ENCODE measurements at places on chromosomes 3 and 15.
A peak's percentile ranks its signal among the peaks of the same experiment; 100 is the strongest.

DNA sequence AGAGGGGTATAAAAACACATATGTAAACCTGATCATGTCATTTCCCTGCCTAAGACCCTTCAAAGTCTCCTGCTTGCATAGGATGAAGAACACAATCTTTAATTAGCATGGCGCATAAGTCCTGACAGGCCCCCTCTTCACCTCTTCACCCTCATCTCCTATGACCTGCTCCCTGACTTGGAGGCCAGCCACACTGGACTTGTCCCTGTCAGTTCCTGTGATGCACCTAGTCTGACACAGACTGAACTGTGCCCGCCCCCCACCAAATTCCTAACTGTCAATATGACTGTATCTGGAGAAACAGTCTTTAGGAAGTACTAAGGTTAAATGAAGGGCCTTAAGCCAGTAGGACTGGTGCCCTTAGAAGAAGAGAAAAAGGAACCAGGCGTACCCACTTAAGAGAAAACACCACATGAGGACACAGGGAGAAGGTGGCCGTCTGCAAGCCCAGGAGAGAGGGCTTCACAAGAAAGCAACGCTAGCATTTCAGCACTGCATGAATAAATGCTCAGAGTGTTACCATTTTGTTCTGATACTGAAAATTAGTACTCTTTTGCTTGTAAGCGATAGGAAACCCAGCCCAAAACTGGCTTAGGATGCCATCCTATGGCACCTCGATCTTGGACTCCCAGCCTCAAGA lies 34.0 kb downstream of the MRPL46 start:
- H3K27ac ChIP-seq: no peak overlapping the region
- H3K36me3 ChIP-seq: no peaks in the 10 kb centered on the region
- no peak overlapping the region for H3K4me3 ChIP-seq
- H3K27me3 ChIP-seq: peaks cover 39% of the 10 kb centered on the region

DNA sequence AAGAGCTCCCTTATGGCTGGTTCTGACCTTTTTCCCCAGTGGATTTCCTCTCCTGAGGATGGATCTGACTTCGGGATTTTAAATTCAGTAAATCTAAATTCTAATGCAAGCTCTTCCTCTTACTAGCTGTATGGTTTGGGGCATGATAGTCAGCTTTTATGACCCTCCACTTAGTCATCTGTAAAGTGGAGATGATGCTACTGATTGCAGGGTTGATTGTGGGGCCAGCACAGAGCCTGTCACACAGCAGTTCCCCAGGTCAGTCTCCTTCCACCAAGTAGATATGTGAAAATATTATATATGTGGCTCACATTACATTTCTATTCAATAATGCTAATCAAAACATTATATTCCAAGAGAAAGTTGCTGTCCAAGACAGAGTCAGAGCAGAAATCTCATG lies 141.3 kb upstream of the UBE2E1 start:
- H3K36me3 ChIP-seq: no peaks in the 10 kb centered on the region
- no peak overlapping the region for H3K27ac ChIP-seq
- ATAC-seq: peak; percentile 45
- H3K27me3 ChIP-seq: peaks cover 9% of the 10 kb centered on the region
- H3K4me3 ChIP-seq: no peak overlapping the region

DNA sequence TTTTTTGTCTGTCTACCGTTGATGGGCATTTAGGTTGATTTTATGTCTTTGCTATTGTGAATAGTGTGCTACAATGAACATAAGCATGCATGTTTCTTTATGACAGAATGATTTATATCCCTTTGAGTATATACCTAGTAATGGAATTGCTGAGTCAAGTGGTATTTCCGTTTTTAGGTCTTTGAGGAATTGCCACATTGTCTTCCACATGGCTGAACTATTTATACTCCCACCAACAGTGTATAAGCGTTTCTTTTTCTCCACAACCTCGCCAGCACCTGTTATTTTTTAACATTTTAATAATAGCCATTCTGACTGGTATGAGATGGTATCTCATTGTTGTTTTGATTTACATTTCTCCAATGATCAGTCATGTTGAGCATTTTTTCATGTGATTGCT lies 89.6 kb upstream of the GALNT15 start:
- no peaks in the 10 kb centered on the region for H3K4me1 ChIP-seq
- no peak for ATAC-seq
- H3K27ac ChIP-seq: no peak overlapping the region
- H3K36me3 ChIP-seq: no peaks in the 10 kb centered on the region

DNA sequence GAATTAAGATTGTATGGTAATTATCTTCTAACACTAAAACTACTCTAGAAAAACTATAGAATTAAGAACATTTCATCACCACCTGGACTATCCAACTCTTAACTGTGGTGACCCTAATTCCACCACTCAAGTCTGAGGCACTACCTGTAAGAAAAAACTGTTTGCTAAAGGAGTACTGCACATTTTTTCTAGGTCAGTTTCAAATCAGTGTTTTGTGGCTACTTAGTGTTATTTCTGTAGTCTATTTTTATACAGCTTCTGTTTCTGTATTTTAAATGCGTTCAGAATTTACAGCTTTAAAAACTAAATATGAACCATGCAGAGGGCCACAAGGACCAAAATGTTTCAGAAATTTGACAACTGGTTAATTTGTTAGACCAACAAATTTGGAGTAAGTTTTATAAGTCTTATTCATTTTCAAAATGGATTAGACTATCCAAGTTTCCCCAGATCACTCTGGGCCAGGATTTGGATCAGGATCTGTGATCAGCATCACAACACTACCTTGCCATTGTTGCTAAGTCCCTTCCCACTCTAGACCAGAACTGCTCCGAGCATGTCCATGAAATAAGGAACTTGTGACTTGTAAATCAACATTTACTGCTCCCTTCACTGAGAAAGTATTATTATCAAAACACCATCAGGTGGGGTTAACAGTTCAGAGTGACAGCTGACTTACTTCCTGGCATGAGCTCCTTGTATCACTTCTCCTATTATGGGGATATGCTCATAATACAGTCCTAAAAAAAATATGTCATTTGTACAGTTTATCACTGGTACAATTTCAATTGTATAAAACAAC lies 8.6 kb downstream of the GLT8D1 start:
- peaks cover 22% of the 10 kb centered on the region for H3K4me1 ChIP-seq
- peaks cover 80% of the 10 kb centered on the region for H3K36me3 ChIP-seq
- H3K27me3 ChIP-seq: no peaks in the 10 kb centered on the region
- H3K4me3 ChIP-seq: no peak overlapping the region
- no peak for ATAC-seq

- no peak overlapping the region for H3K27ac ChIP-seq
- ATAC-seq: no peak
- H3K27me3 ChIP-seq: peaks cover 4% of the 10 kb centered on the region
- H3K4me1 ChIP-seq: no peaks in the 10 kb centered on the region
- H3K36me3 ChIP-seq: no peaks in the 10 kb centered on the region
- no peak overlapping the region for H3K4me3 ChIP-seq
Measured at GRCh38 chr3:86995537-86995936, 4.6 kb upstream of the VGLL3 start.

- no peaks in the 10 kb centered on the region for H3K27me3 ChIP-seq
- no peaks in the 10 kb centered on the region for H3K4me1 ChIP-seq
- no peak for ATAC-seq
- H3K36me3 ChIP-seq: no peaks in the 10 kb centered on the region
Measured at GRCh38 chr15:63010920-63011693, 31.4 kb upstream of the TPM1 start.

GRCh38 chr3:29488922-29489321 lies 208.1 kb downstream of the RBMS3 start:
- no peak overlapping the region for H3K4me3 ChIP-seq
- no peak overlapping the region for H3K27ac ChIP-seq
- ATAC-seq: no peak
- no peaks in the 10 kb centered on the region for H3K4me1 ChIP-seq
- H3K36me3 ChIP-seq: no peaks in the 10 kb centered on the region
- no peaks in the 10 kb centered on the region for H3K27me3 ChIP-seq

GRCh38 chr3:133937061-133937686 lies 41.5 kb upstream of the RAB6B start:
- no peaks in the 10 kb centered on the region for H3K4me1 ChIP-seq
- no peak for ATAC-seq
- no peaks in the 10 kb centered on the region for H3K36me3 ChIP-seq

DNA sequence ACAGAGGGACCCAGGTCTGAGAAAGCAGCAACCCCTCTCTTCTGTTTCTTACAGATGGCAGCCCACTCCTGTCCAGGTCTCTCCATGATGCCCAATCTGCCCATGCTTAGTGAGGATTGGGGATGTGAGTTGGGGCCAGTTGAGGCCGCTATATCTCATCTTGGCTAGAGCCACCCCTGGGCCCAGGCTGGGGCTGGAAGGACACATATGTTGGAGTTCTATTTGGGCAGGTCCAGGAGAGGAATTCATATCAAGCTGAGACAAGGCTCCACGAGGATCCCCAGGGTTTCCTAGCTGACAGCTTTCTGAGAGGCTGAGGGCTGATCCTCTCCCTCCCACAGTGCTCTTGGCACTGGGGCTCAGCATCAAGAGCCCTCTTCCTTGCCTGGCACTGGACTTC lies 11.4 kb downstream of the TGM5 start:
- peaks cover 4% of the 10 kb centered on the region for H3K27me3 ChIP-seq
- no peaks in the 10 kb centered on the region for H3K36me3 ChIP-seq
- peak overlapping the region; percentile 20 for H3K27ac ChIP-seq
- ATAC-seq: no peak
- H3K4me3 ChIP-seq: no peak overlapping the region
- H3K4me1 ChIP-seq: peaks cover 20% of the 10 kb centered on the region

DNA sequence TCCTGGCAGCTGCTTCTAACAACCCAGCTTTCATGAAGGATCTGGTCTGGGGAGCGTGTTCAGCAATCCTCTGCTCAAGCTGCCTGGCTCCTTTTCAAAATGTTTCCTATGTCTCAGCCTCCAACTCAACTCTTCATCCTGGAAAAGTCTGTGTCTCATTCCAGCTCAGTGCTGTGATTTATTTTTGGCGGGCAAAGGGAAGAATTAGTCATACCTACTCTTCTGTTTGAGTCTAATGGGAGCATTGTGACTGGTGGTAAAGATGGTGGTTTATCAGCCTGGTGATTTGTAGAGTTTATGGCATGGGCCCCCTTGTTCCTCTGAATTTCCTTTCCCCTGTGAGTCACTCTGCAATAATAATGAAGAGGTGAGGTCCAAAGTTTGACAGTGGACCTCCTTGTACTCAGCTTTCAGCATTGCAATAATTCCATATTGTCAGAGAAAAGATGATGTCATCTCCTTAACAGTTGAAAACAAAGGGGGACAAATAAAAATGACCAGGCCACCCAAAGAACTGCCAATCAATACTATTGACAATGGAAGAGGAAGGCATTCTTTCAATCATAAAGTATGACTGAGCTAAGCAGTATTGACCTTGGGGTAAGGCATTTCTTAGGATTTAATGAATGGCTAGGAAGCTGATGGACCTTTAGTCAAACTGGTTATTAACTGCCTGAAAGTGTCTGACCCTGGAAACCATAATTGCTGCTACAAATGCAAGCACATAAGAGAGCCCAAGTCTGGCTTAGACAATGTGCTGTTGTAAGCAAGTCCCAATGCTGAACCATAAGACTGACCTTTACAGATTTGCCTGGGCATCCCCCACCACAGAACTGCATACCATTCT lies 204.7 kb upstream of the MCTP2 start:
- peaks cover 19% of the 10 kb centered on the region for H3K27me3 ChIP-seq
- H3K27ac ChIP-seq: no peak overlapping the region
- no peak for ATAC-seq
- H3K36me3 ChIP-seq: no peaks in the 10 kb centered on the region
- H3K4me3 ChIP-seq: no peak overlapping the region
- H3K4me1 ChIP-seq: no peaks in the 10 kb centered on the region

GRCh38 chr3:127753338-127753737 lies 69.0 kb downstream of the MGLL start:
- peaks cover 26% of the 10 kb centered on the region for H3K27me3 ChIP-seq
- no peak overlapping the region for H3K27ac ChIP-seq
- H3K36me3 ChIP-seq: no peaks in the 10 kb centered on the region
- peaks cover 14% of the 10 kb centered on the region for H3K4me1 ChIP-seq

- H3K4me3 ChIP-seq: no peak overlapping the region
- H3K36me3 ChIP-seq: peaks cover 83% of the 10 kb centered on the region
Measured at GRCh38 chr15:61880084-61880483, 180.2 kb downstream of the VPS13C start.

- no peak overlapping the region for H3K4me3 ChIP-seq
- H3K4me1 ChIP-seq: no peaks in the 10 kb centered on the region
- ATAC-seq: no peak
- H3K36me3 ChIP-seq: no peaks in the 10 kb centered on the region
- peaks cover 14% of the 10 kb centered on the region for H3K27me3 ChIP-seq
Measured at GRCh38 chr15:37771465-37771864, 163.0 kb upstream of the TMCO5A start.

- no peaks in the 10 kb centered on the region for H3K36me3 ChIP-seq
- H3K27me3 ChIP-seq: no peaks in the 10 kb centered on the region
- H3K4me1 ChIP-seq: no peaks in the 10 kb centered on the region
- H3K4me3 ChIP-seq: no peak overlapping the region
- no peak for ATAC-seq
- H3K27ac ChIP-seq: no peak overlapping the region
Measured at GRCh38 chr15:95644100-95644875, 686.2 kb upstream of the NR2F2 start.

GRCh38 chr3:10999221-11000107 lies 6.9 kb downstream of the SLC6A1 start:
- peaks cover 33% of the 10 kb centered on the region for H3K27me3 ChIP-seq
- no peaks in the 10 kb centered on the region for H3K4me1 ChIP-seq
- no peak overlapping the region for H3K27ac ChIP-seq
- ATAC-seq: no peak
- H3K36me3 ChIP-seq: no peaks in the 10 kb centered on the region

- no peaks in the 10 kb centered on the region for H3K36me3 ChIP-seq
- no peak overlapping the region for H3K27ac ChIP-seq
- H3K27me3 ChIP-seq: peaks cover 4% of the 10 kb centered on the region
- no peak overlapping the region for H3K4me3 ChIP-seq
- ATAC-seq: no peak
Measured at GRCh38 chr3:24259901-24260512, 234.6 kb downstream of the THRB start.

- H3K27ac ChIP-seq: no peak overlapping the region
- ATAC-seq: no peak
- no peaks in the 10 kb centered on the region for H3K36me3 ChIP-seq
- no peak overlapping the region for H3K4me3 ChIP-seq
- H3K4me1 ChIP-seq: no peaks in the 10 kb centered on the region
Measured at GRCh38 chr3:127207727-127208482, 15.0 kb downstream of the PRR23E start.

- H3K27ac ChIP-seq: no peak overlapping the region
- no peak for ATAC-seq
- peaks cover 6% of the 10 kb centered on the region for H3K27me3 ChIP-seq
- H3K4me1 ChIP-seq: no peaks in the 10 kb centered on the region
- H3K4me3 ChIP-seq: no peak overlapping the region
Measured at GRCh38 chr3:88235102-88235501, 85.3 kb downstream of the C3orf38 start.

- no peaks in the 10 kb centered on the region for H3K4me1 ChIP-seq
- H3K27ac ChIP-seq: no peak overlapping the region
- H3K27me3 ChIP-seq: peaks cover 30% of the 10 kb centered on the region
- ATAC-seq: no peak
- no peaks in the 10 kb centered on the region for H3K36me3 ChIP-seq
Measured at GRCh38 chr3:43968465-43968864, 273.2 kb upstream of the TOPAZ1 start.
